ENCODE measurements at places on chromosomes 7 and 10.
A peak's percentile ranks its signal among the peaks of the same experiment; 100 is the strongest.

GRCh38 chr10:92590623-92591549, 2.0 kb upstream of the KIF11 start:
- DNase-seq, result no peak

DNA sequence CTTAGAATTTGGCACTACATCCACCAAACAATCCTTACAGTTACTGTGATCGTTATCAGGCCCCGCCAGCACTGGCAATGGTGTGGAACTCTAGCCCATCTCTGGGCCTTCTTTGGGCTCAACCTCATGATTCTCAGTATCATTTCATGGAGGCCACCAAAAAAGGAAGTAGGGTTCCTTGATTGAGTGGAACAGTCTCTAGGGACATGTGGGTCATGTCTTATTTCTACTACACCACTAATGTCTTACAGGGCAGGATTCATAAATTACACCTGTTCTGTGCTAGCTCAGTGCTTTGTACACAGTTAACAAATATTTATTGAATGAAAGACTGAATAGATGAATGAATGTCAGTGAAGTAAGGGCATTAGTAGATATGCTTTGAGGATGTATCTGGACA, 53.9 kb downstream of the AP3M1 start:
- DNase-seq, result no peak

GRCh38 chr7:31302356-31302755, 38.2 kb downstream of the NEUROD6 start:
- DNase-seq, result no peak

DNA sequence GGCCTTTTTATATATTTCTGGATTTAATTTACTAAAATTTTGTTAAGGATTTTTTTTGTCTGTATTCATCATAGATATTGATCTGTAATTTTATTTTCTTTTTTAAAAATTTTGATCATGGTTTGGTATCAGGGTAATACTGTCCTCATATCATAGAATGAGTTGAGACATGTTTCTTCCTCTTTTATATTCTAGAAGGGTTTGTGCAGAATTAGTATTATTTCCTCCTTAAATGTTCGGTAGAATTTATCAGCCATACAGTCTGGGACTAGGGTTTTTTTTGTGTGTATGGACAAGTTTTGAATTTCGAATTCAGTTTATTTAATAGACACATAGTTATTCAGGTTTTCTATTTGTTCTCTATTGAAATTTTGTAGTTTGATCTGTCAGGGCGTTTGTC, 54.0 kb downstream of the SHOC2 start:
- DNase-seq, result no peak

- DNase-seq, result no peak
Measured at GRCh38 chr10:133110133-133110532, 22.4 kb downstream of the ADGRA1 start.

DNA sequence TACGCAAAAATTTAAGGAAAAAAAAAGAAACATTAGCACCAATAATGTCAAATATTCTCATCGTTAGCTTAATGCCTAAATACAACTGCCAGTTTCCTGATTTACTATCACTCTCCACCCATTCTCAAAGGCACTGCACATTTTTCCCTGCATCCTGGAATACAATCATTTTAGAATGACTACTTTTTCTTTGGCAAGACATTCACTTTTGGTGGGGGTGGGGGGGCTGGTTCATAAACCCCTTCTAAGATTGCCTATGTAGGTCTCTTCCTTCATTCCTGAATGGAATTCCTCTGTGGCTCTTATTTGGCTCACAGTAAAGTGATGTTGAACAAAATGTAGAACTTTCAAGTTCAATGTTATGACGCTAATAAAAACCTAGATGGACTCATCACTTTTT, 74.3 kb downstream of the RNLS start:
- DNase-seq, result no peak

- no peak for DNase-seq
Measured at GRCh38 chr7:116239434-116239833, 29.1 kb downstream of the TES start.

DNA sequence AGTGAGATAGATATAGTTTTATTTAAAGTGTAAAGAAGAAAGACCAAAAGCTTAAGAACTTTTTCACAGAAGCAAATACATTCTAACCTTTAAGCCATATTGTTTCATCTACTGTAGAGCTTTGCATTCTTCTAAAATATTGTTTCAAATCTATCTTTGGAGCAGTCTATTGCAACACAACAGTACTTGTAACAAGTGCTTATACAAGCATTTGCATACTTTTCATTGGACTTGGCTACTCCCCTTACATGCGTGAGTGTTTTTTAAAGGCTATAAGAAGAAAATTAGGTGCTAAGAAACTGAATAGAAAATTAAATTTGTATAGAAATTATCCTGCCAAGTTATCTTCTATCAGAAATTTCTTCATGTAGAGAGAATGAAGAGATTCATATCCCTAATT, 45.3 kb downstream of the SEMA3E start:
- no peak for DNase-seq

- DNase-seq, result no peak
Measured at GRCh38 chr7:93957767-93958166, 36.2 kb downstream of the GNG11 start.

DNA sequence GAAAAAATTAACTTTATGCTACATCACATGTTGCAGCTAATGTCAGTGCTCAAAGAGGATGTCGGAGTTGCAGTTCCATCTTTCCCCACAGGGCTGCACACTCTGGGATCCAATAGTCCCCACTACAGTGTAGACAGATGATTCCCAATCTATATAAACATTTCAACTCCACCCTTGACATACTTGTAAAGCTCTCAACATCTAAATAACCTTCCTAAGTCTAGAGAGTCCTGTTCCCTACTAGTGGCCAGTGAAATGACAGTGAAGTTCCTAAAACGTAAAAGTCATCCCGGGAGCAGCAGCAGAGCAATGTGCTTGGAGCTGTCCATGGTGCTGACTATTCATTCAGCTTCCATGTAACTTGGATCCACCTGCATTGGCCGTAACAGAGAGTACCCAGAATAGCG, 145.1 kb downstream of the GRM8 start:
- peak; percentile 16 for DNase-seq

GRCh38 chr10:12448729-12449391, 99.5 kb downstream of the CAMK1D start:
- DNase-seq, result no peak

- peak; percentile 33 for DNase-seq
Measured at GRCh38 chr10:132065491-132066105, at the start of gene JAKMIP3. TSS of gene JAKMIP3 (plus strand) at chr10:132065946. CDS start at chr10:132104809, 38,863 bp downstream.

GRCh38 chr7:11203683-11204082, 230.0 kb downstream of the PHF14 start:
- DNase-seq, result no peak

DNA sequence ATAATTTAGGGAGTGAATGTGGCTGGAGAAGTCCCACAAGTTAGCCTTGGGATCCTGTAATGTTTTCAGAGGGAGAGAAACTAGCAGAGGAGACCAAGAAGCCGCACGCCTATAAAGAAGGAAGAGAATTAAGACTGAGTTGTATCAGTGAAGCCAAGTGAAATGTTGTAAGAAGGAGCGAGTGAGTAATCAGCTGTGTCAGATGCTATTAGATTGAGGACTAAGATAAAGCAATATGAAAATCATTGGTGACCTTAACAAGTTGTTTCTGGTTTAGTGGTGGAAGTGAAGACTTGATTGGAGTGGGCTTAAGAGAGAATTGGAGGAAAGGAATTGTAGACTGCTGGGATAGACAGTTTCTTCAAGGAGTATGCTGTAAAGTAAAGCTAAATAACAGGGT, 8.8 kb downstream of the CCSER2 start:
- DNase-seq, result no peak

DNA sequence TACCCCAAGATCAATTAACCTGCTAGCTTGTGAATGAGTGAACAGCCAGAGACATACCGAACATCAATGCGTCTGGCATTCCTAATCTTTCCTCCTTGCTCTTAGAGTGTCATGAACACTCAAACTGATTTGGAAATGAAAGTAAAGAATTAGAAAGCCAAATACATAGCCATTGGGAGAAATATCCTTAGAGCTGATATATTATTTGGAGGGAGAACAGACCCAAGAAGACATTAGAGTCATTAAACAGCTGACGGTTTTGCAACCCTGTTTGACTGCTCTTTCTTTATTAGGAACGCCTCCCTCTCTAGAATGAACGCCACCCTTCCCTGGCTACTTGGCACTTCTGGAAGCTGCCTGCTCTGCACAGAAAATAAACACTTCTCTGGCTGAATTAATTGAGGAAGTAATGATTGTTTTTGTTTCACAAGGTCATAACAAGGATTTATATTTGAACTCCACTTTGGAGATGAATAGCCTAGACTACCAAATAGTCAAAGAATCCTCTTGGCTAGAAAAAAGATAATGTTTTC, 42.8 kb downstream of the CTTNBP2 start:
- DNase-seq, result no peak

Measured in lower leg skin (tissue), 4 donors.